IMR-90 (cell line): ENCODE measurements at places on chromosomes 11 and 22.

DNA sequence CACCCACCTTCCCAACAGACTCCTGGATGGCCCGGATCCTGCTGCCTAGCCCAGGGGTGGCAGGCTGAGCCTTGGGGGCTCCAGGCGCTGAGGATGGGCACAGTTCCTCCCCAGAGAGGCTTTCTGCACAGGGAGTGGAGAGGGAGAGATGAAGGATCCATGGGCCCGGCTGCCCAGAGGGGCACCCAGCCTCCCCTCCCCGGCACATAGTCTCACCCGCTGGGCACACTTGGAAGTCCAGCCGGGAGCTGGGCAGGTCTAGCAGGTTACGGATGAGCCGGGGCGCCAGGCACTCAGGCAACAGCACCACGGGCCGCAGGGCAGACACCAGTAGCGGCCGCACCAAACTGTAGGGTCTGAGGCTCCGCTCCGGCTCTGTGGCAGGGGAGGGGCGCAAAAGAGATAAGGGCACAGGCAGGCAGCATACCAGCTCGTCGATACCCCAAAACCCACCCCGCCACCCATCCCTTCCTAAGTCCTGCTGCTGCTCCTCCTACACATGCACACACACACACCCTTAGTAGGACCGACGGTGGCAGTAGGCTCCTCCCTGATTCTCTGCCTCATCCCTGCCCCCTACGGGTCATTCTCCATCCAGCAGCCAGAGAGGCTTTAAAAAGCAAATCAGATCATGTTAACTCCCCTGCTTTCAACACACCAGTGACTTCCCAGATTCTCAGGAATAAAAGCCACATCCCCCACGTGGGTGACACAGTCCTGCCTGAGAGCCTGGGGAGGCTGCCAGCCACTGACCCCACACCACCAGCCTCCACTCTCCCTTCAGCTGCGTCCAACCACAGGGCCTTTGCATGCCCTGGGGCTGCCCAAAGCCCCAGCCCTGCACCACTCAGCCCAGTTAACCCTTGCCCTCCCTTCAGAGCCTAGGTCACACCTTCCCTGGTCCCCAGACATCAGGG lies 6.5 kb upstream of the MFNG start:
- peak; percentile 59 for DNase-seq

DNA sequence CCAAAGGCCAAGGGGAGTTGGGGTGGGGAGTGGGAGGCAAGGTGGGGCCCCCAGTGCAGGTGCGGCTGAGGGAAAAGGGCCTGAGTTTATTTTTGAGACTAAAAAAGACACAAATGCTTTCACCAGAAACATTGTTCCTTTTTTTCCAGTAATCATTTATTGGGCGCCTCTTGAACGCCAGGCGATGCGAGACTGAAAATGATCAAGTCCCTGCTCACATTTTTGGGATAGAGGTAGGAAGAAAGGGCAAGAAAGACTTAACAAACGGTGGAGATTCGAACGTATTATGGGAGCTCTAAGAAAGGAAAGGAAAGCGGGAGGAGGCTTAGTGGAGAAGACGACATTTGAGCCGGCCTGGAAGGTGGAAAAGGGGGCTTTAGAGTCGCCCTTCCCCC lies 796 bp upstream of the SF3B2 start:
- no peak for DNase-seq

- DNase-seq: no peak
These were observed 6.5 kb downstream of the ARSA start for GRCh38 chr22:50621356-50621880.

- no peak for DNase-seq
These were observed 15.7 kb upstream of the MYEOV start for GRCh38 chr11:69278091-69278867.

DNA sequence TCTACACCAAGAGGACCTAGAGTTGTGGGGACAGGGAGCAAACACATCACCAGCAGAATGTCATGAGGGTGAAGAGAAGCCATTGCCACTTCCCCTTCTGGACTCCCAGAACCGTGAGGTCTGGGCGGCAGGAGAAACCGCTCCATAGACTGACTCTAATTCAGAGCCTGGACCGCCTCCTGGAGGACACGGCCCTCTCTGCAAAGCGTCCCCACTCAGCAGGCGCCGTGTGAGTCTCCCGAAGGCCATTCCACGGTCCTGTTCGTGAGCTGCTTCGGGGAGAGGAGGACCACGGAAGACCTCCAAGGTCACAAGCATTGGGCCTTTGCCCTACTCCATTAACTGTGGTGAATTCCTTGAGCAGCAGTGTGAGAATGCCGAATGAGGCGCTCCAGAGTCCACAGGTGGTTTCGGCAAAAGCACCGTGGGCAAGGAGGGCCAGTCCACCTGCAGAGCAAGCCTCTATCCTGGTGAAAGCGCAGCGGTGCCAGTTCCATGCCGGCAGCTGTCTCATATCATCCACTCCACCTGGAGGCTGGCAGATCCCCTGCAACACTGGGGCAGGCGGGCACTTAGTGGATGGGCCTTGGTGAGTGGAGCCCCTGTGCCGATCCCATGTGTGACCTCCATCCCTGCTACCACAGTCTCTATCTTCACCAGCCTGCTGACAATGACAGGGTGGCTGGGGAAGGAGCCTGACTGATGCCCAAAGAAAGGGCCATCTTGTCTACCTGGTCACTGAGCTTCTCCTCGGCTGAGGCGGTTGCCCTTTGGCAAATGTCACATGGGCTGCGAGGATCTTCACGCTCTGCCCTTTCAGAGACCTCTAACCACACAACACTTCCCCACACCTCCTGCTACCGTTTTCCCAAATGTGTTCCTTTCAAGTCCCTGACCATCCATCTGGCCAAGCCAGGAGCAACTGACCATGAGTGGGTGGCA lies 7.5 kb downstream of the C11orf21 start:
- no peak for DNase-seq

GRCh38 chr11:68200639-68201038 lies 12.5 kb downstream of the KMT5B start:
- DNase-seq: peak; percentile 81

GRCh38 chr11:95547186-95547585 lies 242.4 kb downstream of the FAM76B start:
- no peak for DNase-seq

- DNase-seq: peak; percentile 89
These were observed 2.2 kb downstream of the SLC25A22 start for GRCh38 chr11:795634-796564.
